Activated naive CD4-positive, alpha-beta T cell treated with anti-CD3 and anti-CD28 coated beads, Interleukin-2, amount 50 U/mL, for 16 hours (primary cell): ENCODE measurements at places on chromosomes 1 and 21.

DNA sequence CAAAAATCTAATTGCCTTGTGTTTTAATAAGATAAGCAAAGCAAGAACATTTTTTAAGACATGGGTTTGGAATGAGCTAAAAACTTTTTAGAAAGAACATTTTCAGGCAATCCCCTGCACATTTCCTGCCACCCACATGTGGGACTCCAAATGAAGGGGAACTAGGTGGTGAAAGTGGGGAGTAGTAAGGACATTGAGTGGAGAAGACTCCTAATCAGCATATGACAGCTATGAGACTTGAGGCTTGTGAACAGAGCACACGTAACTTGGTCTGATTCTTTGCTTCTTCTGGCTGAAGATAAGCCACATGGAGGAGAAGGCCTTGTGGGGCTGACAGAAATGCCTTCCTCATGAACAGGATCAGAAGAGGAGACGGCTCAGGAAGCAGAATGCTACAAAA is 50.3 kb downstream of the FCER1A start:
- no peak for DNase-seq

GRCh38 chr1:63772876-63773275 is 941 bp upstream of the ROR1 start:
- DNase-seq: no peak

- no peak for DNase-seq
Measured at GRCh38 chr1:241485554-241485992, 34.0 kb downstream of the FH start.

GRCh38 chr21:42997053-42997452 is 22.7 kb downstream of the PKNOX1 start:
- DNase-seq: no peak

- DNase-seq: no peak
Measured at GRCh38 chr1:186418503-186418902, 42.4 kb downstream of the PDC start.
